ENCODE measurements at places on chromosomes 1 and 21.

- DNase-seq = no peak
Observed at GRCh38 chr1:25006770-25007169, 76.7 kb upstream of the RUNX3 start.

DNA sequence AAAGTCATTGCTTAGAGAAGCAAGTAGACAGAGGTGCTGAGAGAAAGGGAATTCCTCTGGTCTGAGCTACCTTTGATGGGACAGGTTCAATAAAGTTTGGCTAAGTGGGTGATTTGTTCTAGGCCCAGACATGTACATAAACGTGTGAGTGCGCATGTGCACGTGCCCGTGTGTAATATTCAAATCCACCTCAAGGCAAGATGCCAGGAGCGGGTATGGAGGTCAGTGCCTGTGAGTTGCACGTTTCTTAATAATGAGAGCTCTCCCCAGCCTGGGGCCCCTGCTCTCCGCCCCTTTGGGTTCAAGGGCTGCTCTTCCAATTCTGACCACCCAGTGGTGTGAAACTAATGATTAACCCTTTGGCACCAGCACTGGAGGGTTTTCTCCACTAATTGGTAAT, 53.8 kb upstream of the LMO4 start:
- DNase-seq = no peak

- peak; percentile 97 for DNase-seq
Observed at GRCh38 chr1:109197158-109198042, 16.3 kb upstream of the SARS1 start.

GRCh38 chr1:21264898-21265297, 25.4 kb downstream of the ECE1 start:
- no peak for DNase-seq

DNA sequence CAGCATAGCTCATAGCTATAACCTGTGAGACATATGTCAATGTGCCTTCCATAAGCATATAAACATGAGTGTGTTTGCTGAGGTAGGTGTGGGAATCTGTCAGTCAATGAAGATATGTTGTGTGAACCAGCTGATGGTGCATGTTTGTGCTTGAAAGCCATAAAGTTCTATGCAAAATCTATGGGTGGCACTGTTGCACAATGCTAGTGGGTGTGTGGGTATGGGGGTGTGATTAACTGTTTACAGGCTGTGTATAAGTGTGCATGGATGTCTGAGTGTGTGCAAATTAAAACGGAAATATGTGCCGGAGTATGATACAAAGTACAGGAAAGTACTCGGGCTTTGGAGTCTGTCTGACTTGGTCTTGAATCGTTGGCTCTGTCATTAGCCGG, 1.0 kb upstream of the ATP2B4 start:
- DNase-seq = no peak
